Nasal cavity respiratory epithelium epithelial cell of viscerocranial mucosa (primary cell): ENCODE measurements at places on chromosomes 5 and 9. TPM values are rescaled to one million over a fixed set of nuclear protein-coding genes. Genes with fewer than 3 reads are reported as not detected.

The TAF1L gene
- under 0.01 TPM in 2 replicates for total RNA-seq

The FBP2 gene
- total RNA-seq = not detected in 2 replicates

The ZNF883 gene
- 1.4 and 3.2 TPM in 2 replicates for total RNA-seq

The SYNPO gene
- total RNA-seq = 1.4 and 18.1 TPM in 2 replicates

The FGF1 gene
- under 0.01 and 0.64 TPM in 2 replicates for total RNA-seq

The CDKN2B-AS1 gene
- total RNA-seq = 1.0 and 1.9 TPM in 2 replicates

The CDH9 gene
- not detected in 2 replicates for total RNA-seq

The GPR151 gene
- total RNA-seq = not detected in 2 replicates

The CD180 gene
- not detected in 2 replicates for total RNA-seq

The SLC45A2 gene
- total RNA-seq = 0.14 TPM in 1 of 2 replicates, not detected in the other

The SLC4A9 gene
- total RNA-seq = 0.07 and 0.34 TPM in 2 replicates

The MLLT3 gene
- total RNA-seq = 20.5 and 27.7 TPM in 2 replicates

The TMEM252 gene
- not detected in 2 replicates for total RNA-seq

The ZNF300 gene
- total RNA-seq = 5.5 and 6.3 TPM in 2 replicates

The PLPP6 gene
- total RNA-seq = 6.5 and 12.0 TPM in 2 replicates

The CCNJL gene
- total RNA-seq = 4.1 and 4.9 TPM in 2 replicates

The SH3RF2 gene
- total RNA-seq = 14.4 and 32.2 TPM in 2 replicates

The CRB2 gene
- under 0.01 TPM in 1 of 2 replicates, not detected in the other for total RNA-seq

The PCDHGA7 gene
- under 0.01 and 1.8 TPM in 2 replicates for total RNA-seq

The SLC22A4 gene
- 0.68 and 0.71 TPM in 2 replicates for total RNA-seq

The CCL27 gene
- 0.21 and 0.34 TPM in 2 replicates for total RNA-seq

The IL13 gene
- total RNA-seq = not detected in 2 replicates

The CNTRL gene
- total RNA-seq = 5.6 and 8.5 TPM in 2 replicates

The HTR1A gene
- total RNA-seq = not detected in 2 replicates

The POLR3G gene
- total RNA-seq = 9.2 and 17.8 TPM in 2 replicates

The PTPRD gene
- total RNA-seq = 3.2 and 3.8 TPM in 2 replicates

The PGM5 gene
- total RNA-seq = 0.07 TPM in 1 of 2 replicates, not detected in the other

The GPX8 gene
- total RNA-seq = 11.6 and 35.5 TPM in 2 replicates

The BRINP1 gene
- total RNA-seq = 0.34 and 14.4 TPM in 2 replicates

The NDUFA8 gene
- 35.5 and 46.3 TPM in 2 replicates for total RNA-seq

The MROH2B gene
- total RNA-seq = not detected in 2 replicates

The MLANA gene
- not detected in 2 replicates for total RNA-seq

The CFAP77 gene
- total RNA-seq = not detected in 2 replicates

The CDK9 gene
- 74.5 and 80.0 TPM in 2 replicates for total RNA-seq

The PTGR1 gene
- 49.9 and 57.2 TPM in 2 replicates for total RNA-seq

The EDIL3 gene
- 0.68 and 2.6 TPM in 2 replicates for total RNA-seq

The RNF183 gene
- 0.50 TPM in 1 of 2 replicates, not detected in the other for total RNA-seq

The NUTM2G gene
- not detected in 2 replicates for total RNA-seq

The SOWAHA gene
- not detected in 2 replicates for total RNA-seq

The ANKRD31 gene
- 0.21 and 0.34 TPM in 2 replicates for total RNA-seq

The MEIKIN gene
- total RNA-seq = not detected in 2 replicates

The DNM1 gene
- 0.34 and 2.6 TPM in 2 replicates for total RNA-seq

The ZFP37 gene
- 0.68 and 1.8 TPM in 2 replicates for total RNA-seq

The LRRC26 gene
- total RNA-seq = 2.1 TPM in 1 of 2 replicates, not detected in the other

The MPDZ gene
- total RNA-seq = 6.2 and 30.1 TPM in 2 replicates

The WDR38 gene
- total RNA-seq = not detected in 2 replicates

The PCDHB2 gene
- total RNA-seq = 0.34 and 4.1 TPM in 2 replicates

The NME5 gene
- under 0.01 and 1.9 TPM in 2 replicates for total RNA-seq

The ZBED3 gene
- 0.68 and 1.3 TPM in 2 replicates for total RNA-seq

The CDKN2A gene
- 19.5 and 21.2 TPM in 2 replicates for total RNA-seq

The HRCT1 gene
- 0.28 and 0.34 TPM in 2 replicates for total RNA-seq

The DDX4 gene
- under 0.01 TPM in 1 of 2 replicates, not detected in the other for total RNA-seq
